ENCODE measurements at places on chromosomes 11 and 22.

DNA sequence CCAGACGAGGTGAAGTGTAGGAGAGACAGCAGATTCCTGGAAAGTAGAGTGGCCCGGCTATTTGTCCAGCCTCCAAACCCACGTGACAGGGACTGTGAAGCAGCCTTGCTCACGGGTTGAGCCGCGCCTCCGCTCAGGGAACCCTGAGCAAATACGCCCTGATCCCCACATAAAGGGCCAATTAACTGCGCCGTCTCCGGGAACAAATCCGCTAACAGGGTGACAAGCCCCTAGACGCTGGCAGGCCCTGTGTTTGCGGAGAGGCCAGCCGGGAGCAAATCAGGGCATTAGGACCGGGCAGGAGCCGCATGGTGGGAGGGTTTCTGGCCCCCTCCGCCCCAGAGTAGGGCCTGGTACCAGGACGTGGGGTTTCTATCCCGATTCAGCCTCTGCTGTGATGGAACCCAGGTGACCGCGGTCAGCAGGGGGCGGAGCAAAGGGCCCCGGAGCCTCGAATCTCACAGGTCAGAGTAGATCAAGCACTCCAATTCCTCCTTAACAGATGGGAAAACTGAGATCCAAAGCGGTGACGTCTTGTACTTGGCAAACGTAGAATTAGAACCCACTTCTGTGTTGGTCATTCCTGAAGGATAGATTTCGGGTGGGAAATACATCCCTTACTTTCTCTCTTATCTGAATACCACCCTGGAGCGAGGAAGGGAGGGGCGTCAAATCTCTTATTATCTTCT is 2.0 kb upstream of the ROBO3 start:
- DNase-seq = no peak

- DNase-seq = no peak
These were observed 12.9 kb downstream of the MPEG1 start for GRCh38 chr11:59199546-59200422.

DNA sequence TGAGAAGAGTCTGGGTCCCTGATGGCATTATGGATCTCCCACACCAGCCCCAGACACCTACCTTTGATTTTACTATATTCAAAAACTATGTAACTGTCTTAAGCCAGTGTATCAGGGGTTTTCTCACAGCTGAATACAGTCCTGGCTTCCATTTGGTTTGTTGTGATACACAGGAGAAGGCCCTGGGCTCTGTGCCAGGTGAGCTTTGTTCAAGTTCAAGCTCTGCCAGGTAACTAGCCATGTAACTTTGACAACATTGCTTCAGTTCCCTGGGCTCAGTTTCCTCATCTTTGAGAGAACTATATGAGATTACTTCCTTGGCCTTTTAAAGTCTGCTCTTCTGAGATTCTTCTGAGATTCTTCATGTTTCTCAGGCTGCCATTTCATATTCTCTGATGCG is 327.5 kb upstream of the TENM4 start:
- no peak for DNase-seq

GRCh38 chr11:134409552-134410429 is 2.3 kb downstream of the B3GAT1 start:
- DNase-seq = no peak

DNA sequence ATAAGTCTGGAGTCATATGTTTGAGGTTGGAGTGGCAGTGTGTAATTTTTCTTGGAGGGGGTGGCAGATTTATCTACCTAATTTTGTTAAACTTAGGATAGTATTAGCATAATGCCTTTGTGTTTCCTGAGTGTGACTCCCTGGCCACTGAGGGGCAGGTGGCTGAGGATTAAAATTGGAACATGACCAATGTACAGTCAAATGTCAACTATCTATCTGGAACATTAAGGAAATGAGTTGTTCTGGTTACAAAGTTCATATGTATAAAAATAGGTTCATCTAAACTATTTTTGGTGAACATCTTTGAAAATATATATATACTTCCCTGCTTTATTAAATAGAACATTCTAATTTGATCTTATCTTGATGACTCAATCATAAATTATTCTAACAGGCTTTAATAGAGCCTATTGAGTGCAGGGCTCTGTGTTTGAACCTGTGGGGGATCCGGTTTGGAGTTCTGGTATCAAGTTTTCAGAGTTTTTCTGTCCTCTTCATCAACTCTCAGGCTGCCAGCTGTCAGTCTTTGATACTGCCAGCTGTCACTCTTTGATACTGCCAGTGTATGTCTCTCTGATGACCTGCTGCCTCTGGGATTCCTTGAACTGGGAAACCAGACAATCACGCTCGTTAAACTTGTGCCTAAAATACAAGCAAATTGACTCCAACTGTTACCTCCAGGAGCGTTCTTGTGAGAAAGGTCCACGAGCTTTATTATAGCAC is 309.6 kb downstream of the METTL15 start:
- no peak for DNase-seq
